Tongue (tissue), 3 donors: ENCODE measurements at places on chromosomes 7 and 10. TPM values are rescaled to one million over a fixed set of nuclear protein-coding genes. Genes with fewer than 3 reads are reported as not detected.

The NAT16 gene
- total RNA-seq = not detected

The VSTM4 gene
- 56.1 TPM for total RNA-seq

The SYT15 gene
- total RNA-seq = 1.1 TPM

The MACROH2A2 gene
- 18.9 TPM for total RNA-seq

The TMEM184A gene
- 22.1 TPM for total RNA-seq

The OGDHL gene
- total RNA-seq = 1.4 TPM

The RBM20 gene
- total RNA-seq = 18.4 TPM

The MBL2 gene
- not detected for total RNA-seq

The ARHGEF35 gene
- 4.2 TPM for total RNA-seq

The METTL27 gene
- total RNA-seq = 3.6 TPM

The ALOX5 gene
- total RNA-seq = 12.4 TPM

The SPDYE6 gene
- total RNA-seq = not detected

The GRM3 gene
- total RNA-seq = not detected

The ASZ1 gene
- not detected for total RNA-seq

The PDSS1 gene
- total RNA-seq = 9.7 TPM

The PDGFA gene
- 50.6 TPM for total RNA-seq

The RASSF4 gene
- 60.9 TPM for total RNA-seq

The CRTAC1 gene
- 2.6 TPM for total RNA-seq

The PCBD1 gene
- total RNA-seq = 30.9 TPM

The MINPP1 gene
- 21.8 TPM for total RNA-seq

The GDF2 gene
- not detected for total RNA-seq

The PRSS37 gene
- total RNA-seq = not detected

The EPO gene
- not detected for total RNA-seq

The PRF1 gene
- 0.62 TPM for total RNA-seq

The MARVELD1 gene
- 24.8 TPM for total RNA-seq

The ZNF503 gene
- total RNA-seq = 12.6 TPM

The SEPTIN7 gene
- total RNA-seq = 362 TPM

The TMEM176B gene
- 27.5 TPM for total RNA-seq

The LIPN gene
- not detected for total RNA-seq

The AP1S1 gene
- 23.6 TPM for total RNA-seq

The LRRC4 gene
- 0.41 TPM for total RNA-seq

The PON1 gene
- not detected for total RNA-seq

The ERVW-1 gene
- total RNA-seq = not detected

The DDX56 gene
- 49.4 TPM for total RNA-seq

The LRIT1 gene
- total RNA-seq = not detected

The CLCN1 gene
- total RNA-seq = 3.1 TPM

The PCLO gene
- total RNA-seq = 2.7 TPM

The SFRP4 gene
- total RNA-seq = 49.5 TPM

The FFAR4 gene
- not detected for total RNA-seq

The PLEKHS1 gene
- 1.4 TPM for total RNA-seq

The CYP2E1 gene
- total RNA-seq = 0.31 TPM

The HOXA3 gene
- total RNA-seq = 2.4 TPM

The HTRA1 gene
- total RNA-seq = 102 TPM

The TCAF2 gene
- total RNA-seq = 4.8 TPM

The PDE6C gene
- not detected for total RNA-seq

The RTKN2 gene
- 8.1 TPM for total RNA-seq

The ACTL6B gene
- total RNA-seq = not detected

The CNPY1 gene
- total RNA-seq = not detected

The DGKI gene
- 5.6 TPM for total RNA-seq

The TAS2R3 gene
- 5.0 TPM for total RNA-seq

The CASTOR2 gene
- 43.0 TPM for total RNA-seq

The NXPH1 gene
- not detected for total RNA-seq

The DMBT1 gene
- total RNA-seq = 272 TPM

The FMC1 gene
- total RNA-seq = 18.3 TPM

The NUTM2E gene
- 0.41 TPM for total RNA-seq

The YKT6 gene
- total RNA-seq = 59.3 TPM

The MKI67 gene
- 24.8 TPM for total RNA-seq

The PNLIP gene
- total RNA-seq = 1.8 TPM
